ENCODE measurements at places on chromosomes 1 and 21.

DNA sequence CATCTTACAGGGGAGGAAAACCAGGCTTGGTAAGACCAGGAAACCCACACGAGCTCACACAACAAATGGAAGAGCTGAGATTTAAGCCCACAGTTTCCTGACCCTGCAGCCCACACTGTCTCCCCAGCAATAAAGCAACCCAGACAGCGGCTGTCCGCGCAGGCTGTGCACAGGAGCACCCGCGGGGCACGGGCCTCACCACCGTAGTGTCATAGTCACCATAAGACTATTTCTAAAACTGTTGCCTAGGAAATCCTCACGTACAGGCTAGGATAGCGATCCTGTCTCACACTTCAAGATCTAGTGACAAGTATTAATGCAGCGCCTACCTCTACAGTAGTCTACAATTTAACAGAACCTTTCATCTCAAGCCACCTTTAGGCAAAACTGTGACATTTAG lies 54.0 kb upstream of the SYT6 start:
- no peak for DNase-seq

GRCh38 chr1:21277180-21277579 lies 13.1 kb downstream of the ECE1 start:
- no peak for DNase-seq

DNA sequence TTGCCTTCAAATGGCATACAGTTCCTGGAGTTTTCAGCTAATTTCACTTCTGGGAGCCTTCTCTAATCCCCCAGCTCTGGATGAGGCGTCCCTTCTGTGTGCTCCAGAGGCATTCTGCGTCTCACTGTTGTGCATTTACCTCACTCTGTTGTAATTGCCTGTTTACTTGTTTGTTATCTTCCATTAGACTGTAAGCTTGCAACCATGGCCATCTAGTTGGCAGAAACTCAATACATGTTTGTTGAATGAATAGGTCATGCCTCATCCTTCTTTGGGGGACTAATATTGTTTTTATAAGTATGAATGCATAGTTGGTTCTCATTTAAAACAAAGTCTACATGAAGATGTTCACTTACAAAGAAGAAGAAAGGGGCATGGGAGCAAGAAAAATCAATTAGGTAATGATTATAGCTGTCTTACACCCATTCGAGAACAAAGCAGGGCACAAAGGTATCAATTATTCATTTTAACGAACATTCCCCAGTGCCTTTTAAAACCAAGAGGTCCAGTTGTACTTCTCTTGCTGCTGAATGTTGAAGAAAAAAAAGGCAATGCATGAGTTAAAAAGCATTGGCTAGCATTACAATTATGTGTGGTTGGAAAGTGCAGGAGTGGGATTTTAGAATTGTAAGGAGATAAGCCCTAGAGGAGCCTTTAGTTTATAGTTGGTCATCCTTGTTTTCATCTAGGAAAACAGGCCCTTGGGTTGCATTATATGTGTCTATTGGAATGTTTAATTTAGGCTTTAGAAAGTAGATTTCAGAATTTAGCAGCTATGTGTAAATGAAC lies 6.0 kb downstream of the RGL1 start:
- DNase-seq, result no peak

DNA sequence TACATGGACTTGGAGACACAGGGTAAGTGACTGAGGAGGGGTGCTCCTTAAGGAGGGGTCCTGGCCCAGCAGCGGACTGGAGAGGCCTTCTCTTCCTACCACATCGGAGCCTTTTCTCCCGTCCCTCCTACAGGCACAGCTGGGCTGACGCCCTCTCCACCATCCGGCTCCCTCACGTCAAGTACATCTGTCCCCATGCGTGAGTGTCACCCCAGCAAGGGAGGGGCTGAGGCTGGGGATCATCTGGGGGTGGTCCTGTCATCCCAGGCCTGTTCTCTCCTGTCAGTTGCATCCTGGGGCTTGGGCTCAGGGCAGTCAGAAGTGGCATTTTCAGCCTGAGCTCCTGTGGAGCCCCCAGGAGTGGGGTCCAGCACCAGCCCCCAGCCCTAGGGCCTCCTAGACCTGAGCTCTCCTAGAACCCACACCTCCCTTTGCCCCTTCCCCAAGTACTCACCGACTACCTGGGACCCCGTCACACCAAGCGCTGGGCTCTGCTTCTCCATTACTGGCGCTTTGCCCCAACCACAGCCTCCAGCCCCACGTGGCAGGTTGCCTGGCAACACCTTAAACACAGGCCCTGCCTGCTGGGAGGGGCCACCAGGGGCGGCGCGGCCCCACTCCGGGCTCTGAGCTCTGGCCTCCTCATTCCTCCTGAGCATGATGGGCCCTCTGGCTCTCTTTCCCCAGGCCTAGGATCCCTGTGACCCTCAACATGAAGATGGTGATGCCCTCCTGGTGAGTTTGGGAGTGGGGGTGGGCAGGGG lies 2.3 kb downstream of the LYPLA2 start:
- no peak for DNase-seq

- DNase-seq, result peak; percentile 36
These were observed 378.9 kb downstream of the PLPP3 start for GRCh38 chr1:56200442-56200841.

- DNase-seq, result no peak
These were observed 382 bp downstream of the GPBP1L1 start for GRCh38 chr1:45686015-45686287.

GRCh38 chr1:19505693-19506457 lies 20.5 kb upstream of the CAPZB start:
- no peak for DNase-seq

- DNase-seq, result no peak
These were observed 5.1 kb upstream of the EPHB2 start for GRCh38 chr1:22705586-22705985.

- no peak for DNase-seq
These were observed 111.4 kb upstream of the CDC42BPA start for GRCh38 chr1:227429447-227430359.

- no peak for DNase-seq
These were observed 7.3 kb downstream of the KDM1A start for GRCh38 chr1:23026568-23026967.

DNA sequence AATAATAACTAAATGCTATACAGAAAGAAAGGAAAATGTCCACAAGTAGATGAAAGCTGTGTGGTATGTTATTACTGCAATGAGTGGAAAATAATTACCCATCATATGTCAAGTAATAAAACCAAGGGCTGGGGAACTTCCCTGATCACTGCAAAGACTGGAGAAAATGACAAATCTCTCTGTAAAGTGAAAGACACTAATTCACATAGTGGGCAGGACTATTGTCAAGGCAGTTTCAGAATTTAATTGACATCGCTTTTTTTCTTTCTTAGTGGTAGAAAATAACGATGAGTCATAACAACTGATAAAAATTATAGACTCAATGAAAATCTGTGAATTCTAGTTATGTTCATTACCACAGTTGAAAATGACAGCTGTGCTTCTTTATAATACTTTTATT lies 153.7 kb upstream of the ST6GALNAC5 start:
- DNase-seq, result no peak

DNA sequence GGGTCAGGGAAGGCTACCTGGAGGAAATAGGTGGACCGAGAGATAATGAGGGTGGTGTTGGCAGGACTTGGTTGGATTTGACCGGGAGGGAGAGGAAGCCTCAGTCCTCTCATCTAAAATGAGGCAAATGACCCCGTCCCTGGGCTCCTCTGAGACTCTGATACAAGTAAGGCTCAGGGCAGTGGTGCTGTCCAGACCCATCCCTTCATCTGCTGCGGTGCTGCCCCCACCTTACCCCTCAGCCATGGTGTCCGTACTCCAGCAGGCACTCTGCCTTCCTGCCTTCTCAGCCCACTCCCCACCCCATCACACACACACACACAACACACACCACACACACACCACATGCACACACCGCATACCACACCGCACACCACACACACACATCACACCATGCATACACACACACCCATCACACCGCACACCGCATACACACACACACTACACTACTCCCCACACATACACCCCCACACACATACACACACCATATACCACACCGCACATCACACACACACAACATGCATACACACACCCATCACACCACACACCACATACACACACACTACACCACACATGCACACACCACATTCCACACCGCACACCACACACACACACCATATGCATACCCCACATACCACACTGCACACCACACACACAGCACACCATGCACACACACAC lies 29.4 kb upstream of the SLC26A9 start:
- DNase-seq, result no peak

GRCh38 chr1:1272341-1273208 lies 1.1 kb downstream of the UBE2J2 start:
- no peak for DNase-seq

GRCh38 chr21:41877901-41878830 lies 978 bp downstream of the PRDM15 start:
- DNase-seq, result peak; percentile 59

DNA sequence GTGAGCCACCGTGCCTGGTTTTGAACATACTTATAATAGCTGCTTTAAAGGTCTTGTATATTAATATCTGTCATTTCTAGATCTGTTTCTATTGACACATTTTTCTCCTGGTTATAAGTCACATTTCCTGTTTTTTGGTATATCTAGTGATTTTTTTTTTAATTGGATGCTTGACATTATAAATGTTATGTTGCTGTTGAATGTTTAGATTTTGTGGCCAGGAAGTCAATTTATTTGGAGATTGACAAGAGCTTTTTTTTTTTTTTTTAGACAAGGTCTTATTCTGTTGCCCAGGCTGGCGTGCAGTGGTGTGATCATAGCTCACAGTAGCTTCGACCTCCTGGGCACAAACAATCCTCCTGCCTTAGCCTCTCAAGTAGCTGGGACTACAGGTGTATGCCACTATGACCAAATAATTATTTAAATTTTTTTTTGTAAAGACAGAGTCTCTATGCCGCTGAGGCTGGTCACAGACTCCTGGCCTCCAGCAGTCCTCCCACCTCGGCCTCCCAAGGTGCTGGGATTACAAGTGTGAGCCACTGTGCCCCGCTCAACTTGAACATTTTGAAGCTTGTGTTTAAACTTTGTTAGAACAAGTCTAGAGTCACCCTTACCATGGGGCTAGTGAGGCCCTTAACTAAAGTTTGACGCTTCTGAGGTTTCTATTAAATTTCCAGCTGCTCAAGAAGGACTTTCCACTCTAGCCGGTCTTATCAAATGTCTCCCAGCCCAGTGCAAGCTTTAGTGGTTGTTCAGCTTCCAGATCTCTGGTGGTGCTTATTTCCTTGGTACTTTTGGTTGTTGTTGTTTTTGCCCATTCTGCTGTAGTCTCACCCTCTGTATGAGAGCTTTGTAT lies 8.6 kb upstream of the CHI3L2 start:
- DNase-seq, result no peak

- DNase-seq, result no peak
These were observed 187.9 kb downstream of the MIS18A start for GRCh38 chr21:32090956-32091355.

DNA sequence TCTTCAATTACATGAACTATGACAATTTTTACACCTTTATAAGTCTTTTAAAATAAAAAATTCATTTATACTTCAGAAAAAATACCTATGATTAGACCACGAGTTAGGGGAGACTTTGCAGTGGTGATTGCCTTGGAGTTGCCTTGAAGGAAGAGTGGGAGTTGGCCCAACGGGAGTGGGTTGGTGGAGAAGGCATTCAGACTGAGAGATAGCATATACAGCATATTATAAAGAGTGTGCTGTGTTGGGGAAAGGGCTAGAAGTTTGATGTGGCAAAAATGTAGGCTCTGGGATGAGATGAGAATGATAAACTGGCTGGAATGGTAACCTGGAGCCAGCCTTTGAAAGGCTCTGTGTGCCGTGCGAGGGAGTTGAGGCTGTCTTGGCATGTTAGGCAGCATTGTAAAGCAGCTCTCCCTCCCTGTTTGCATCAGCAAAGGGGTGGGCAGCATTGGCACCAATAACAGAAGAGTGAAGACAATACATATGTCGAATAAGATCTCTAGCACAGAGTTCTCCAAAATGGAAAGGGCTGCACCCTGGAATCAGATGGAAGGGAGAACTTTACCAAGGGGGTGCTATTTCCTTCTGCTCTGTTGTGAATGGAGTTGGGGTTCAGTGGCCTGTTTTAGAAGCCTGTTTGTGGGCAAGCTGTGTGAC lies 24.4 kb downstream of the MPZL1 start:
- DNase-seq, result no peak

GRCh38 chr1:117681093-117681900 lies 75.4 kb downstream of the TENT5C start:
- DNase-seq, result no peak

DNA sequence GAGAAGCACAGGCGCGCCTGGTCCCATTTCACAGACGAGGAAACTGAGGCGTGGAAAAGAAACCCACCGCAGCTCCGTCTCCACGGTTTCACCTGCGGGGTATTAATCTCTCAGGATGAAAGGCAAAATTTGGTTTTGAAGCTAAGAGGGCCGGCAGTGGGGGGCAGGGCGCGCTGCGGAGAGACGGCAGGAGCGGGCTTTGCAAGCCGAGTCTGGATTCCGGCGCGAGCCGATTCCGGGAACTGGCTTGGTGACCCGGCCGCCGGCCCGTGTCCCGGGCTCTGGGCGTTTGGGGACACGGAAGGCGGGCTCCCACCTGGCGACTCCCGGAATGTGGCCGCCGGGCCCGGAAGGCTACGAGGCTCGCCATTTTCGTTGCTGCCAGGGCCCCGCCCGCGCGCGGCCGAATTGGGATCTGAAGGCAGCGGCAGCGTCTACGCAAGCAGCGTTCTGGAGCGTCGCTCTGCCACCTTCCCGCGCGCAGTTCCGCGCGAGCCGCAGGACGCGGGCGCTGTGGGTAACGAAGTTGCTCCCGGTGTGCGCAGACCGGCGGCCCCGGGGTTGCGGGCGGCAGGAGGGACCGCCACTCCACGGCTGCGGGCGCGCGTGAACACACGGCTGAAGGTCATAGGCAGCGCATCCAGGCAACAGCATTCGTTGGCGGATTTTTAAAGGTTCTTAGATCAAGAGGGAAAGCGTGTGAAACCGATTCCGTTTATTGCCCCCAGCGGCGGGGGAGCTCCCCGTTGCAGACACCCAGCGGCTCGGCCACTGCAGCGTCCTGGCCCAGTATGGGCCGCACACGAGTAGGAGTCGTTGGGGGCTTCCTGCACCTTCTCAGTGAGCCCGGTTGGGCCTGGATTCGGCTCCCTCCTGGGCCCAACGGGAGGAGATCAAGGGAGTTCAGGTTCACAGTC lies 5.4 kb upstream of the PRDM16 start:
- DNase-seq, result peak; percentile 72

GRCh38 chr1:246527402-246528088 lies 20.5 kb upstream of the SMYD3 start:
- DNase-seq, result no peak

GRCh38 chr1:153953859-153954365 lies 4.5 kb downstream of the CRTC2 start:
- DNase-seq, result no peak

- no peak for DNase-seq
These were observed at the start of gene COL18A1 for GRCh38 chr21:45404730-45405270. Gene COL18A1 (plus strand): TSS chr21:45405165. CDS start chr21:45405231, 66 bp downstream.

DNA sequence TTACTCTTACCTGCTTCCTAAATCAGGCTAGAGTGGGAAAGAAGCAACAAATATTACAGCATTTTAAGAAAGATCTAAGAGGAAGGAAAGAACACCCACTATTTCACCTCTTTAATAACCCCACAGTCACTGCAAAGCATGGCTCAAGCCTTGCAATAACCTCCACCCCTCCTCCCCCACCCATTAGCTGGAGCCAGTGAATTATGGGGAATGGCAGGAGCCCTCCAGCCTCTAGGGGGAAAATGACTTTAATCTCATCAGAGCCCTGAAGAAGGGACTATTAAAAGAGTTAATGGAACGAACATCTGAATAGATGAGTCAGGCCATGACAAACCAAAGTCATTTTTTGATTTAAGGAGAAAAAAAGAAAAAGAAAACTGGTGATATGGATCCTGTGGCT lies 630.7 kb upstream of the PLXNA2 start:
- DNase-seq, result no peak

GRCh38 chr1:206713910-206714312 lies 29.2 kb downstream of the MAPKAPK2 start:
- no peak for DNase-seq

- no peak for DNase-seq
These were observed 24.7 kb upstream of the STUM start for GRCh38 chr1:226523646-226524406.
